Stomach (tissue), 19 donors: ENCODE measurements at places on chromosomes 16 and 17. TPM values are rescaled to one million over a fixed set of nuclear protein-coding genes. Genes with fewer than 3 reads are reported as not detected.

Gene MYH1
- not detected for total RNA-seq

Gene ZNF597
- total RNA-seq, result not detected

Gene ABCA10
- 34.9 TPM for total RNA-seq

Gene CD79B
- not detected for total RNA-seq

Gene IL21R
- not detected for total RNA-seq

Gene ANKFN1
- total RNA-seq, result not detected

Gene CDC6
- total RNA-seq, result 1.7 TPM

Gene KRTAP4-3
- total RNA-seq, result not detected

DNA sequence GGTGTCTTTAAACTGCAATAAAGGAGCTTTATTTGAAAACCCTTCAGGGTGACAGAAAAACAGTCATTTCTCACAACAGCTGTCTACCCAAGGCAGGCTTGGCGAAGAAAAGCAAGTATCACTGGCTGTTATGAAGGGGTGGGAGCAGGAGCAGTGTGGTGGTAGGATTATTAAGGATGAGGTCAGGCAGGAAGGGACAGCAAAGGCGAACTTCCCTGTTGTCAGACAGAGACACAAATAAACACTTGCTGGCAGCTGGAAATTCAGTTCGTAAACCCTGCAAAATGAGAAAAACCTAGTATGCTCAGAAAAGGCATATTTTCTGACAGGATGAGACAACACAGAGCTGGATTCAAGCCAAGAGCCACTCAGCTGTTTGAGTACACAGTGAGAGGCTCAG is 416.3 kb upstream of the CDH5 start:
- no peaks in the 10 kb centered on the region for H3K27me3 ChIP-seq
- no peak for DNase-seq
- H3K36me3 ChIP-seq, result no peaks in the 10 kb centered on the region
- no peak overlapping the region for H3K27ac ChIP-seq

GRCh38 chr16:85185303-85186100 is 73.2 kb upstream of the CIBAR2 start:
- H3K4me3 ChIP-seq, result no peak overlapping the region
- no peak overlapping the region for H3K27ac ChIP-seq
- peaks cover 6% of the 10 kb centered on the region for H3K4me1 ChIP-seq
- DNase-seq, result no peak
- no peaks in the 10 kb centered on the region for H3K36me3 ChIP-seq

DNA sequence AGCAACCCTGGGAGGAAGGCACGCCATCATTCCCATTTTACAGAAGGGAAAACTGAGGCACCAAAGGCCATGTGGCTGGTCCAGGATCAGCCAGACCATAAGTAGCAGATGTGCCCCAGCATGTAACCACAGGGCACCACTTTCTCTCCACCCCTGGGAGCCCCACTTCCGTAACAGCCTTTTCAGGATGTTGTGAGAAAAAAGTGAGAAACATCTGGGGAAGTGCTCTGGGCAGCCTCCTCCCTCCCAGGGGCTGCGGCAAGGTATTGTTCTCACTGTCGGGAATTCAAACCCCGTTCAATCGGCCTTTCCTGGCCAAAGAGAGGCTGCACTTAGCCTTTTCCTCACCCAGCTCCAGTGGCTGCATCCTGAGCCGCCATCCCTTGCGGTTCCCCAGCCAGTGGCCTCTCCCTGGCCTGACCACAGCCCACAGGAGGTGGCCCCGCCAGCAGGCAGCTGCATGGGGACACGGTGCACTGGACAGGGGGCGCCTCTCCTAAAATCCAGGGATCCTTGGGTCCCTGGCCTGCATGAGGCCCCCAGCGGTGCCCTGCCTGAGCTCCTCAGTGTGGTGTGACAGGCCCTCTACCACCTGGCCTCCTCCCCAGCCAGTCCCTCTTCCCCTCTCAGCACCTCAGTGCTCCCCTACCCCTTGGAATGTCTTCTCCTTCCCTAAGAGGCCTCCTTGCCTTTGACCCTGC is 5.7 kb upstream of the CDH5 start:
- H3K4me3 ChIP-seq, result no peak overlapping the region
- H3K27me3 ChIP-seq, result no peaks in the 10 kb centered on the region
- peaks cover 7% of the 10 kb centered on the region for H3K4me1 ChIP-seq
- H3K27ac ChIP-seq, result peak overlapping the region; percentile 52

DNA sequence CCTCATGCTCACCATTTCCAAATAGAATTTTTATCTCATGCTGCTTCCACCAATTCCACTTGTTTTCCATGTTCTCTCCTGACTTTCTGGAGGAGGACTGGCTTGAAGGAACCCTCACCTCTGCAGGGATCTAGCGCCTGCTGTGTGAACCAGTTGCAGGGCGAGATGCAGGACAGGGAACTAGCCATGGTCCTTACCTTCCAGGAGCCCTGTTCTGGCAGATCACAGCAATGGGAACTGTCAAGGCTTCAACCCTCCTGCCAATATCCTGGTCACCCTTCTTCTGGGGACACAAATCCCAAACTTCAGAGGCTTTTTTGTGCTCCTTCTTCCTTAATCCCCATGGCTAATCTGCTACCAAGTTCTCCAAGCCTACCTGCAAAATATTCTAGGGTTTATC is 60.4 kb upstream of the MMP2 start:
- H3K4me3 ChIP-seq, result no peak overlapping the region
- DNase-seq, result peak; percentile 32
- H3K27me3 ChIP-seq, result no peaks in the 10 kb centered on the region
- no peaks in the 10 kb centered on the region for H3K4me1 ChIP-seq

GRCh38 chr17:21249920-21250703 is 3.1 kb downstream of the NATD1 start:
- H3K4me1 ChIP-seq, result peaks cover 19% of the 10 kb centered on the region
- H3K36me3 ChIP-seq, result no peaks in the 10 kb centered on the region
- no peak overlapping the region for H3K27ac ChIP-seq
- no peaks in the 10 kb centered on the region for H3K27me3 ChIP-seq
- no peak overlapping the region for H3K4me3 ChIP-seq

GRCh38 chr16:59047114-59047513 is 313.0 kb upstream of the GOT2 start:
- no peaks in the 10 kb centered on the region for H3K27me3 ChIP-seq
- no peak overlapping the region for H3K27ac ChIP-seq
- no peaks in the 10 kb centered on the region for H3K36me3 ChIP-seq
- DNase-seq, result no peak
- H3K4me3 ChIP-seq, result no peak overlapping the region
